ENCODE measurements at places on chromosomes 6 and 20.

DNA sequence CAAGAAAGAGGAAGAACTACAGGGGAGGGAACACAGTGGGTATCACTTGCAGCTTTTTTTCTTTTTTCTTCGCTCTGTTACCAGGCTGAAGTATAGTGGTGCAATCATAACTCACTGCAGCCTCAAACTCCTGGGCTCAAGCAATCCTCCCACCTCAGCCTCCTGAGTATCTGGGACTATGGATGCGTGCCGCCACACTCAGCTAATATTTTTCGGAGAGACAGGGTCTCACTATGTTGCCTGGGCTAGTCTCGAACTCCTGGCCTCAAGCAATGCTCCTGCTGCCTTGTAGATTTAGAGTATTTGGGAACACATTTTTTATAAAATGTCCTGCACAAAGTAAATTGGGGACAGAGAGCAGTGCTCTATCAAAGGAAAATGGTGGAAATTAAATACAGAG lies 28.3 kb downstream of the PARD6B start:
- no peak for DNase-seq

GRCh38 chr20:61253264-61253639 lies 1.2 kb downstream of the CDH4 start:
- no peak for DNase-seq

- DNase-seq = no peak
These were observed 101.8 kb upstream of the PREP start for GRCh38 chr6:105504706-105505105.

- DNase-seq = no peak
These were observed 77.9 kb upstream of the CITED2 start for GRCh38 chr6:139452148-139452876.

GRCh38 chr20:24890286-24890685 lies 58.8 kb upstream of the CST7 start:
- DNase-seq = no peak

GRCh38 chr20:45300961-45301360 lies 5.7 kb upstream of the RBPJL start:
- no peak for DNase-seq

GRCh38 chr20:35451295-35451694 lies 4.1 kb upstream of the CEP250 start:
- peak; percentile 81 for DNase-seq

- DNase-seq = no peak
These were observed 258.4 kb downstream of the CD83 start for GRCh38 chr6:14375930-14376329.

Measured in NCI-H2029 (cell line).